ENCODE measurements at places on chromosomes 2 and 18. TPM values are rescaled to one million over a fixed set of nuclear protein-coding genes. Genes with fewer than 3 reads are reported as not detected.

The MYO3B gene
- total RNA-seq, result 9.1 TPM

The CNGA3 gene
- not detected for total RNA-seq

The PIEZO2 gene
- 42.8 TPM for total RNA-seq

The POMC gene
- 4.2 TPM for total RNA-seq

The DSC3 gene
- total RNA-seq, result 1.3 TPM

The C2orf66 gene
- total RNA-seq, result not detected

The SERPINB4 gene
- total RNA-seq, result not detected

The ACMSD gene
- total RNA-seq, result not detected

DNA sequence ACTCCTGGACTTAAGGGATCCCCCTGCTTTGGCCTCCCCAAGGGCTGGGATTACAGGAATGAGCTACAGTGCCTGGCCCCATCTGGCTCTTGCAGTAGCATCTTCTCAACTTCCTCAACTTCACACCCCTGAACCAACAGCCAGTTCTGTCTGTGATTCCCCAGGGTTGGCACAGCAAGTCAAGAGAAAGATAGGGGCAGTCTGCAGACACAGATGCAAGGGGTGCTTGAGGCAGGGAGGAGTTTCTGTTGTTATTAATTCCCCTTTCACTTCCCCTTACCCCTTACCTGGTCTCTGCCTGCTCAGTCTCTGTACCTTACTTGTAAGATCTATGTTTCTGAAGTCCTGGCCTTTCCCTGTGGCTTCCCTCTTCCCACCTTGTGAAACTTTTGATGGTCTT, 54.1 kb upstream of the MEX3C start:
- no peak for DNase-seq

DNA sequence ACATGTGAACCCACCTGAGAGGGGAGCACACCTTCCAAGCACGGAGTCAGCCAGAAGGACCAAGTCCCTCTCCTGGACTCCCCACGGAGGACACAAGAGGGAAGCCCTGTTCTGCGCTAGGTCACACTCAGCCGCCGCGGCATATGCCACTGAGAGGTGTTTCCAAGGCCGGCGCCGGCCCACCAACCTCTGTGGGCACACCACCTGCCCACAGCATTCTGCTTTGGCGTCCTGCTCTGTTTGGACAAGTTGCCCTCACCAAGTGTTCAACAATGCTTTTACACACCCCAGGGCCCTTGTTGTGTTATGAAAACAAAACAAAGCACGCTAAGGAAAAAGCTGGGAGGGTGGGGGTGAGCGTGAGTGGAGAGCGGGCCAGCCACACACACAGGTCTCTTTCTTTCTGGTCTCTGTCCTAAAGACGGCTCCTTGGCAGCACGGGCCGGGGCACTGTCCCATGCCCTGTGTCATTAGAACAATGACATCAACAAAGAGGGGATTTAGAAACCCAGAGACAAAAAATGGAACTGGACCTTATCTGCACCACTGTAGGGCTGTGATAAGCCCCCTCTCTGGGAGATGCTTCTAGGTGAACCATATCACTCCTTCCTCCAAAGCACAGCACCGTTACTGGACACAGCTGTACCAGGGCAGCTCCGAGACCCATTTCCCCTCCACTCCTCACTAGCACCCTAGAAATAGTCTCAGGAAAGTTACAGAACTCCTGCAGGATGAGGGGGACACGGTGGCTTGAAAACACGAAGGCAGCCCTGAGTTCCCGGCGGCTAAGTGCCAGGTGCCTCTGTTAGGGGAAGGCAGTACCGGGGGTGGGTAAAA, 17.0 kb downstream of the SMAD7 start:
- no peak for DNase-seq

DNA sequence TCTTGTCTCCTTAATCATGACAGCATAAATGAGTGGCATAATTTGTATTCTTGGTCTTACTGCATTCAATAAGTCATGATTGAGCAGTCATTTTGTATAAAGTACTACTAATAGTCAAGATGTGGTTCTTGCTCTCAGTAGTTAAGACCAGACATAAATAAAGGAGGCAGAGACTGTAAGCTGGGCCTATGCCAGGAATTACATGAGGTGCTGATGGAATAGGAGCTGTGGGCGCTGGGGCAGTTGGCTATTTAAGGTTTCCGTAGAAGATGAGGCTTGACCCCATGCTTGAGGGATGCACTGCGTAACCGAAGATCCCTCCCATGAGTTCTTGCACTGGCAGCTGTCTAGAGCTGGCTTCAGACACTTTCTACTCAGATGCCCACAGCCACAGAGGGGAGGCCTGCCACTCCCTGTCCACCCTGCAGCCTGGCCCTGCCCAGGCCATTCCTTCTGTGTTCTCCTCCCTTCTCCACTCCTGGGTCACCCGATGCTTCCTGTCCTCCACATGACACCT, 150.9 kb upstream of the REV1 start:
- DNase-seq, result no peak

DNA sequence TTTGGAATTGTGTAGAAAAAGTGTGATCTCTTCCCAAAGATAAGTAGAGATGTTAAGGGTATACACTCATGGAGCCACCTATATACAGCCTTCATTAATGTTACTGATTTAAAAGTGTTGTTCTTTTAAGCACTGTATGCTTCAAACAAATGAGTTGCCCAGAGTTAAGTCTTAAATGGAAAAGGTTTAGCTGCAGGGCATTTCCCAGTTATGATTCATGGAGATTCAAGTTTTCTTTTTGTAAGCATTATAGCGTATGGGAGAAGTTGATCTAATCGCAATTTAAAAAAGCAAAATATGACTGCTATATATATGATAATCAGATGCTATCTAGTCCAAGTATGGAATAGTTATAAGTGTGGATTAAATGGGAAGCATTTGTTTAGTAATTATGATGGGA, 4.8 kb downstream of the PDK1 start:
- DNase-seq, result no peak

DNA sequence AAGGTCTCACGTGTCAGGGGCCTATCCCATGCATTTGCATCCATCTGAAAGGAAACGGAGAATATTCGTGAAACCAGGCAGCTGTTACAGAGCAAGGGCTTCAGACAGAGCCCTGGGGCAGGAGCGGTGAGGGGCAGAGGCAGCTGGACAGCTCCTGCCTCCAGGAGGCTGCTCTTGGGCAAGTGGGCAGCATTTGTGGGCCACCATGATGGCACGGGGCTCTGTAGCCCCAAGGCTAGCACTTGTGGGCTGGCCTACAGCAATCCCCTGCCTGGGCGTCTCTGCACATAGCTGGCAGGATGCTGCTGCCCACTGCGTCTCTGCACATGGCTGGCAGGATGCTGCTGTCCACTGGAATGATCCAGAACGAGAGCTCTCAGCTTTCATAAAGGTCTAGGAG, 52.8 kb upstream of the PTMA start:
- DNase-seq, result no peak

DNA sequence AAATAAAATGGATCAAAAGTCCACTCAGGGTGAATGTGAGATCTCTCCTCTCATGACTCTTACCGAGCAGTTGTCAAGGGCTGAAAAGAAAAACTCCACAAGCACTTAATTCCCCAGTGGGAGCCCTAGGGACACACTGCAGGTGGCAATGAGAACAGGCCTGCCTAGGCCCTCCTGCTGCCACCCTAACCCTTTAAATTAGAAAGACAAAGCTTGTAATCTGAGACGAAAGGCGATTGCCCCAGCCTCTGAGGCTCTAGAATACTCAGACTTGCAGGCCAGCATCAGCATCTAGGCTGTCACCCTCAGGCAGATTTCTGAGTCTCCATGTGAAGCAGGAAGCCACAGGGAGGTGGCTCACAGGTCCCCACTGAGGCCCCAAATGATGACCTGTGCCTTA, 457.0 kb upstream of the MYT1L start:
- DNase-seq, result no peak

- DNase-seq, result no peak
Observed at GRCh38 chr2:53985646-53986045, 14.9 kb upstream of the PSME4 start.

- DNase-seq, result no peak
Observed at GRCh38 chr2:119469131-119469530, 37.5 kb downstream of the TMEM37 start.

- no peak for DNase-seq
Observed at GRCh38 chr2:47004905-47005495, 89.4 kb upstream of the MCFD2 start.

DNA sequence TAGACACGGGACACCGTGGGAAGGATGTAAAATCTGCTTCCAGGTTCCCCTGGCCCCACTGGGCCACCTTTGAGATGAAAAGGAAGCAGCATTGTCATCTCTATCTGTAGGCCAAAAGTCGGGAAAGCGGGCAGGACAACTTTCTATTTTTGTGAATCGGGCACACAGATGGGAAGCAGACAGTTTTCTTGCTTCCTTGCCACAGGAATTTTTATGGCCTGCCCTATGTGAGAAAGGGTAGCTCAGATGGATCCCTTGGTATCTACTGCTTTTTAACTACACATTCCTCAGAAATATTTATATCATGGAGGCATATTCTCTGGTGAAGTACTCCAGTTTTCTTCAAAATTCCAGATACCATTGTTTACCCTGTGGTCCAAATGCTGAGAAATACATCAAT, 735.5 kb downstream of the CBLN2 start:
- no peak for DNase-seq

DNA sequence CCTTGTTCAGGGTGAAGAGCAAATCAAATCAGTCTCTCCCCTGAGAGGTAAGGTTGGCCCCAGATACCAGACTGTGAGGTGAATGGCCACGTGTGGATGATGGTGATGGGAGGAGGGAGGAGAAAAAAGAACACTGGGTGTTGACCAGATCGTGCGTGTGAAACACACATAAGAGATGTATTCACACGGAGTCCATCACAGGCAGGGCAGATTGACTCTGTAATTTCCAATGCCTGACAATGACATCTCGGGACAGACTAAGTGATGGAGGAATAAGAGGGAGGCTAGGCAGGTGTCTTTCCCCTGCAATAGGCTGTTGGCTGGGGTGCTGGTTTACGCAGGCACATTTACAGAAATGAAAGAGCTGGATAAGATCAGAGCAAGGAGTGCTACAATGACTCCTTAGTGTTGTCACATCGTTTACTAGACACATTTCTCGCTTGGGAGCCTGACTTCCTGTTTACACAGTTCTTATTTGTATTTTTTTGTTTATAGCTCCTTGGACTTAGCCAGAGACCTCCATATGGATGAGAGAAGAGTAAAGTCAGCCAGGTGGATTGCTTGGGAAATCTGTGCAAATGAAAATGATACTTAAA, 43.1 kb downstream of the CPO start:
- DNase-seq, result no peak

GRCh38 chr2:19797871-19798270, 103.9 kb downstream of the TTC32 start:
- DNase-seq, result no peak

DNA sequence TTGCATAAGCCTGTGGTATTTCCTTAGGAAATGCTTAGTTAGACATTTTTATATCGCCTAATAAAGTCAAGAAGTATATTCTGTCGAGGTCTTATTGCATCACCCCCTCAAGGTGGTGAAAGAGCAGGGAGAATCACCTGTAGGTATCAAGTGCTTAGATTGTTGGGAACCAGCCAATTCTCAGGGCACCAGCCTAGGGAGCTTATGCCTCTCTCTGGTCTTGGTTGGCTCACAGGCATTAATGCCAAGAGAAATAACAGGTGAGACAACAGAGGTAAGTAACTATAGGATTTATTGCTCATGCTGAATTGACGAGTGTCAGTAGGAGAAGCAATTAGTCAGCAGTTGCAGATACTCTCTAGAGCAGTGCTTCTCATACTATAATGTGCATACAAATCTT, 663.3 kb upstream of the ZNF804A start:
- DNase-seq, result no peak

- DNase-seq, result no peak
Observed at GRCh38 chr2:19890104-19890503, 11.7 kb downstream of the TTC32 start.

DNA sequence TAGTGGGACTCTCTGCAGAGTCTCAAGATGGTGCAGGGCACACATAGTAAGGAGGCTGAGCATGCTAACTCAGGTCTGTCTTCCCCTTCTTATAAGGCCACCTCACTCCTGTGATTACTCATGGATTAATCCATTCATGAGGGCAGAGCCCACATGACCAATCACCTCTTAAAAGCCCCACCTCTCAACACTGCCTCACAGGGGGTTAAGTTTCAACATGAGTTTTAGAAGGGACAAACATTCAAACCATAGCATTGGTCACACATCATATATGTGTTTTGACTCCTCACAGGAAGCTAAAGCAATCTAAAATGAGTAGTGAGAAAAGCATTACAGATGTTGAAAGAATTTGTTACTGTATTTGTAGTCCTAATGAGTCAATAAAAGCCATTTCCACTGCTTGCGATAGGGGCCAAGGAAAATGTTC, 57.5 kb downstream of the DTNA start:
- DNase-seq, result no peak

- no peak for DNase-seq
Observed at GRCh38 chr18:183769-184168, 25.4 kb downstream of the USP14 start.

DNA sequence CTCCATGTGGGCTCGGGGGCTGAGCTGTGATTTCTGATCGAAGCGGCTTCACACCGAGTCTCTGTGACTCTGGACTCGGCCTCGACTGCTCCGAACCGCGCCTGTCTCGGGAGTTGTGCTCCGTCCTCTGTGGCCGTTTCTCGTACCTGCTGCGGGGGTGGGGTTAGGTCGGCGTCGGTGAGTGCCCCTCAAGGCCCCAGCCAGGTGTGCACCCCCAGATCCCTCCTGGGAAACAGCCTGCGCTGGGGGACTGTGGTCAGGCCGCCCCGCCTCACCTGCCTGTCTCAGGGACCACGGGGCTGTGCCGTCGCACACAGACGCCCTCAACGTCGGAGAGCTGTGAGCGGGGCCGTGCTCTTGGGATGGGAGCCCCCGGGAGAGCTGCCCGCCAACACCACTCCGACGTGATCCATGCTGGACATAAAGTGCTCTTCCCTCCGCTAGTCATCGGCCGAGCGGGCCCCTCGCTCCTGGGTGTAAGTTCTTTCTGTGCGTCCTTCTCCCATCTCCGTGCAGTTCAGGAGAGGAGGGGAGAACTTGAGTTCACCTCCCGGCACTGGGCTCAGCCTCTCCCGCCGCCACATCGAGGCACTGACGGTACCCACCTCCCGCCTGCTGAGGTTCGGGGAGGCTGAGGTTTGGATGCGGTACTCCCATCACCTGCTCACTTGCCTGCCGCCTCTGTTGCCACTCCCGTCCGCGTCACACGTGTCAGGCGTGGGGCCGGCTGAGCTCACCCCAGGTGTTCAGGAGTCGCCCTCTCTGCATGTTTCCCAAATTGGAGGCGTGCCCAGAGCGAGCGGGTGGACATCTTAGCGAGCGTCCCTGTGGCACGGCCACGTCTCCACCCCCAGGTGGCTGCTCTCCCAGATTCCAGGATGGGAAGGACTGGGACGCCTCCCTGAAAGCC, 55.7 kb downstream of the CTDP1 start:
- no peak for DNase-seq

GRCh38 chr2:31433541-31433940, 19.0 kb upstream of the XDH start:
- no peak for DNase-seq

DNA sequence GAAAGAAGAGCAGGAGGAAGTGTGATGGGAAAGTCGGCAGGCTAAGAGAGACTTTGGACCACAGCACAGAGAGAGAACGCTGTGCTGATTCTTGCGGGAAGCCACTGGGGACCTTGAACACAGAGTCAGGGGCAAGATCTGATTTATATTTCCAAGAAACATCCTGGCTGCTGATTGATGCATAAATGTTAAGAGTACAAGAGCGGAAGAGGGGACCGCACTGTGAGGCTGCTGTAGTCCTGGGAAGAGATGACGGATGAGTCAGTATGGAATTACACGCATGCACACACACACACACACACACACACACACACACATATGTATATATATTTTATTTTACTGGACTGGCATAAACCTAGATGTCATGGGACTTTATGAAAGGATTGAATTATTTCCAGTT, 865.6 kb upstream of the ID2 start:
- DNase-seq, result no peak

GRCh38 chr18:72869226-72870185, 1.7 kb upstream of the NETO1 start:
- no peak for DNase-seq

All from uterus (tissue), 4 donors.